ENCODE measurements at places on chromosomes 7 and 10. TPM values are rescaled to one million over a fixed set of nuclear protein-coding genes. Genes with fewer than 3 reads are reported as not detected.

- DNase-seq: peak; percentile 88
Observed at GRCh38 chr10:91908337-91909116, 759 bp downstream of the FGFBP3 start.

DNA sequence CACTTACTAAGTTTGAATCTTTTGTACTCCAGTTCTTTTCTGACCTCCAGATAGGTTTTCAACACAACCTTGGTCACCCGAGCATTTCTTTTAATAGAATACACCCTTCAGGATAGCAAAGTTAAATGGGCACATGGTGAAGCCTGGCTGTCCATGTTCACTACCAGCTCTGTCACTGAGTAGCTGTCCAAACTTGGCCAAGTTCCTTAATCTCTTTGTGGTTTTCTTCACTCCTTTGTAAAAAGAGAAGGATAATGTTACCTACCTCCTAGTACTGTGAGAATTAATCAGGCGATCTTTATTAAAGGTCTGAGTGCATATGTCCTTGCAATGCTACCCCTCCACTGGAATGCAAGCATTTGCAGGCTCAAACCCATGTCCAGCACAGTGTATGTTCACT, 128.1 kb upstream of the PTPRZ1 start:
- no peak for DNase-seq

- no peak for DNase-seq
Observed at GRCh38 chr7:131945313-131945911, 389.0 kb upstream of the PODXL start.

- DNase-seq: no peak
Observed at GRCh38 chr7:143988976-143989745, 11.0 kb upstream of the OR6B1 start.

DNA sequence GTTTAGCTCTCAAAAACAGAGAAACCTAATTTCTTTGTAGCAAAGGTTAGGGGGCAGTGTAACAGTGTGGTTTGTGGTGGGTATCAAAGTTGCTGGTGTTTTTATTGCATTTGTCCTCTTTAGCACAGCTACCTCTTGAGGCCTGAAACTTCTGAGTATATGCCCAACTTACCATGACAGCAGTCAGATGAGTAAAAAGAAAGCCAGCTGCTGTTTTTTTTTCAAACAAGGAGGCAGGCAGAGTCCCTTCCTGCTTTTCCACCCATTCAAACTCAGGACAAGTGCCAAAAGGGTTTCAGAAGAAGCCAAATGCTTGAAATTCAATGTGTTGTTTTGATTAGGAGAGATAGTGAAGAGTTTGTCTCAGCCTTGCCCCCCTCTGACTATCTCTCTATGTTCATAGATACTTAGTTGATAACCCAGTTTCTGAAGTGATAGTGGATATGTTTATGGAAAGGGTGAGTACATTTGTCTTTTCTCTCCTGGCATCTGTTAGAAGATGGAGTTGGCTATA, 23.1 kb downstream of the GBF1 start:
- no peak for DNase-seq

GRCh38 chr7:69749372-69749979, 151.2 kb downstream of the AUTS2 start:
- DNase-seq: no peak

- no peak for DNase-seq
Observed at GRCh38 chr7:111513566-111513965, 48.7 kb downstream of the IMMP2L start.

- DNase-seq: no peak
Observed at GRCh38 chr10:63266391-63267316, 133.5 kb downstream of the NRBF2 start.

- DNase-seq: no peak
Observed at GRCh38 chr7:98879979-98880315, 1.6 kb downstream of the TRRAP start.

- no peak for DNase-seq
Observed at GRCh38 chr7:142168746-142169145, 57.2 kb downstream of the MGAM2 start.

DNA sequence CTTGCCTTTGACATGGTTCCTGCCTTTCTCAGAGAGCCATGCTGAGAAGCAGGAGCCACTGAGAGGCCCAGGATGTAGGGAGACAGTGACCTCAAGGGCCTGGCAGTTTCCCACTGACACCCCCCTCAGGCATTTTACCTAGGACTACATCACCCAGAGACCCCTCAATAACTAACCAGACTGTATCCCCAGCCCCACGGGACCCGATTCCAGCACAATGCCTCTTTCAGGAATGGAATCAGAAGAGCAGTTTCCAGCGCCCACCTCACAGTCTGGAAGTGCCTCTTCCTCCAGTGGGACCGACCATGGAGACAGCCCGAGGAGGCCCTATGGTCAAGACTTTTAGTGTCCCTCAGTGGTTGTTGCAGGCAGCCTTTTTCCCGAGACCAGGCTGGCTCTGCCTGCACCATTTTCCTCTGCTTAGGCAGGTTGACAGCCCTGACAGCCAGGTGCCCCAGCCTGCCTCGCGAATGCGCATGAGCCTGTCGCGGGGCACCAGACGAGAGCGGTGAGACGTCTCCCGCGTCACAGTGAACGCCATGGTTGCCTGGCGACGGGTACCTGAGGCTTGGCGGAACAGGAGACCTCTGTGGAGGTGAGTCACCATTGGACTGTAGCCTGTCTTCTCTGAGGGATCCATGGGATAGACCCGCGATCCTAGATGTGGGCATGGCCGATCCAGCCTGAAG, 28.4 kb upstream of the ZNF273 start:
- peak; percentile 54 for DNase-seq

- DNase-seq: no peak
Observed at GRCh38 chr7:149282331-149282655, 20.3 kb downstream of the ZNF783 start.

GRCh38 chr10:49135575-49136313, 1.9 kb upstream of the FAM170B start:
- no peak for DNase-seq

- no peak for DNase-seq
Observed at GRCh38 chr10:110530131-110530831, 32.6 kb downstream of the DUSP5 start.

DNA sequence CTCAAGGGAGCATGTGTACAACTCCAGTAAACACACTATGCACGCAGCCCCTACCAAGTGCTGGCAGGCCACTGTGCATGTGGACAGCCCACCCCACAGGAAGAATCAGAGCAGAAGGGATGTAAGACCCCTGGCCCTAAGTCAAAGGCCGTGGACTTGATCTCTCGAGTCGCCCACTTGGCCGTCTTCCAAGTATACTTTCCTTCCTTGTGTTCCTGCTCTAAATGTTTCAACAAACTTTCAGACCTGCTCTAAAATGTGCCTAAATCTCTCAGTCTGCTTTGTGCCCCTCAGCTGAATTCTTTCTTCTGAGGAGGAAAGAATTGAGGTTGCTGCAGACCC, 21.1 kb upstream of the NOM1 start:
- no peak for DNase-seq

DNA sequence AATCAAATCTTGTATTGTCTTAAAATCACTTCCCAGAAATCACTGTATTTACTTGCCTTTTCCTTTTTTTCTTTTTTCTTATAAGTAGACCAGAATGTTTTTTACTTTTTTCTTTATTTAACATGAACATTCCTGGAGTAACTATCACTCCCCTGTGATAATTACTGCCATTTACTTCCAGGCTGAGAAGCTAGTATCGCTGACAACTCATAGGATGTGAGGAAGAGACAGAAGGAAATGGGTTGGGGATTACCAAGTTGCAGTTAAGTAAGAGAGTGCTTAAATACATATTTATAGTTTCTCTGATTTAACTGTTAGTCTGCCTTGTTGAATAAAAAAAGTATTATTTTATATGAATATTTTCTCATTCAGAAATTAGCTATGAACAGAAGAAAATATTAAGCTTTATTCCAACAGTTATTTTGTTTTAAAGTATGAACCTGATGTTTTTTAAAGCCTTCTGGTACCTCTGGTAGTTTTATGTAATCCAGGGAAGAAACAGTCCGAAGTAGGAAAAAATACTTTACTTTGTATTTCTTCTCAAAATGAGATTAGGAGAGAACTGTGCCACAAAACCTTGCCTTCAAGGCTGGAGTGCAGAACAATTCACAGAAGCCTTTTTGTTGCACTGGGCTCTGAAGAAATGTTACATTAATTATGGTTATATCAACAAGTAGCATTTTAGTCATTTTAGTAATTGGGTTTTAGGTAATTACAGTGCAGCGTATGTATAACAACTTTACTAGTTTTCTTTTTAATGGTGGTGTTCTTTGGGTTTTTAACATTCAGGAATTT, 72.8 kb downstream of the SHOC2 start:
- DNase-seq: no peak

- DNase-seq: no peak
Observed at GRCh38 chr7:66352071-66352470, 146.9 kb downstream of the TPST1 start.

- no peak for DNase-seq
Observed at GRCh38 chr7:66952343-66953043, 31.5 kb downstream of the TMEM248 start.

DNA sequence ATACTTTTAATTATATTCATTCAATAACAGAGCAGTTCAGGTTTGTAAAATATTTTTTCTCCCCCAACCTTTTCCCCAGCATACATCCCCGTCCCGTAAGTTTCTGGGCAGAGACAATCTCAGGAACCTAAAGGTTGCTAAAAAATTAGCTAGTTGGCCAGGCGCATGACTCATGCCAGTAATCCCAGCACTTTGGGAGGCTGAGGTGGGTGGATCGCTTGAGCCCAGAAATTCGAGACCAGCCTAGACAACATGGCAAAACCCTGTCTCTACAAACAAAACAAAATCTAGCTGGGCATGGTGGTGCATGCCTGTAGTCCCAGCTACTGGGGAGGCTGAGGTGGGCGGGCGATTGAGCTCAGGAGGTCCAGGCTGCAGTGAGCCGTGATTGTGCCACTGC, 40.2 kb downstream of the TCF7L2 start:
- no peak for DNase-seq

DNA sequence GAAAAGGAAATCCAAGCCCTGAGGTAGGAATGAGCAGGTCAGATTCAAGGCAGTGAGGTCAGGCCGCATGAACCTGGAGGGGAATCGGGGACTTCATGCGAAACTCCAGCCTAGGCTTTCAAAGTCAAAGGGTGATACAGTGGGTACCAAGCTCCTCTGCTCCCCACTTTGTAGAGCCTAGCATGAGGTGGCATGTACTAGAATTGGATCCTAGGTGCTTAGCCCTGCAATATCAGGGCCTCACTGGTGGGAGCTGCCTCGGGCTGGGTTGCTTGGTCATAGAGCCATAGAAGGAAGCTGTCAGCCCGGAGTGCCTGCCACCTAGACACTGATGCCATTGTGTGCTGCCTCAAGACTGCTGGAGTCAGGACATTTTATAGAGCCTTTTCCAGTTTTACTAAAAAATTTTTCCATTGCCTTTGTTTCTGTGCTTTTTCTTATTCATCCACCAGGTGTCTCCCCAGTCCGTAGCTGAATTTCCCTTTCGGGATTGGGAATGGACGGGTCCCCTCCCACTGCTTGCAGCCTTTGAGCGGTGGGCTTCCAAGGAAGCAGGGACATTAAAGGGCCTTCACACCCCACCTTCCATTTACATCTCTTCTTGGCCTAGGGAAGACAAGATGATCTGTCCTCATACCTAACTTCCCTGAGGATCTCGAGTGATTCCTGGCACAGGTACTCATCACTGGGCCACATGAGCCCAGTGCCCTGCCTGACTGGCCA, 5.5 kb upstream of the LZTS2 start:
- no peak for DNase-seq

DNA sequence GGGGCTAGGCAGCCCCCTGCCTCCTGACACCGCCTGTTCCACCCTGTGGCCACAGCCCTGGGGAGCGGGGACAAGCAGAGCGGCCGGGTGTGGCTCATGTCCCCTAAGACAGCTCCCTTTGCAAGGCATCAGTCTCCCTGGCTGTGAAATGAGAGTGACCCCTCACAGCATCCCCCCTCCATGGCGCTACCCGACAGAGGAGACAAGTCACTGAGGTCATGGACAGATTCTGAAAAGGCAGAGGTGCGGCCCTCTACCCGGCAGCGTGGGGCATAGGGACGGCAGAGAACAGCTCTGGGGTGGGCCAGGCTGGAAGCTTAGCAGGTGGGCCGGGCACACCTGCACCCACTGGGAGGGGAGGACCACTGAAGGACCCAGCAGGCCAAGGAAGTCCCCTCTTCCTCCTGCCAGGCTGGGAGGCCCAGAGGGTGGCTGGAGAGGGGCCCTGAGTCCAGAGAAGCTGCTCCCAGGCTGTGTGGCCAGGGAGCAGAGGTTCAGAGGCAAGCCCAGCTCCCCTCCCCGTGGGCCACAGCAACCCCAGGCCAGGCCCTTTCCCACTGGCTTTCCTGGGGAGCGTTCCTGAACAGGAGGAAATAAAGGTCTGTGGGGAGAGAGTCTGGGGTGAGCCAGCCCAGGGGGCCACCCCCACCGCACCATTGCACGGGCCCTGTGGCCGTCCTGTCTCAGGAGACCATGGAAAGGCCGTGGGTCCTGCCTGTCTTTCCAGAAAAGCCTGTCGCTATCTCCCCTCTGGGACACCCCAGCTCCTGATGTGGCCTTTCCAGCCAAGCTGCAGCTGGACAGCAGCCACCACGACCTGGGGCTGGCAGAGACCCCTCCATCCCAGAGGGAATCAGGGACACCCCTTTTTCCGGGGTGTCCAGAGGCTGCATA, 1.7 kb downstream of the ADAP1 start:
- DNase-seq: no peak

- no peak for DNase-seq
Observed at GRCh38 chr7:104045183-104045582, 55.7 kb upstream of the RELN start.

- no peak for DNase-seq
Observed at GRCh38 chr10:123027861-123028260, 19.1 kb downstream of the ACADSB start.

GRCh38 chr10:124354411-124355382, 64.0 kb downstream of the OAT start:
- peak; percentile 77 for DNase-seq

The GPR26 gene
- total RNA-seq: not detected

The OGDHL gene
- total RNA-seq: 11.5 TPM

The SRPK2 gene
- 37.8 TPM for total RNA-seq

The GNG11 gene
- total RNA-seq: 14.3 TPM

The VAX1 gene
- not detected for total RNA-seq

The CXCL12 gene
- 121 TPM for total RNA-seq

The SFTPA1 gene
- 0.19 TPM for total RNA-seq

Data from cardiac septum (tissue), 1 donor.